ENCODE measurements at places on chromosomes 6 and 20.
A peak's percentile ranks its signal among the peaks of the same experiment; 100 is the strongest.

GRCh38 chr20:54566031-54566688 lies 90.8 kb downstream of the DOK5 start:
- no peak for DNase-seq

DNA sequence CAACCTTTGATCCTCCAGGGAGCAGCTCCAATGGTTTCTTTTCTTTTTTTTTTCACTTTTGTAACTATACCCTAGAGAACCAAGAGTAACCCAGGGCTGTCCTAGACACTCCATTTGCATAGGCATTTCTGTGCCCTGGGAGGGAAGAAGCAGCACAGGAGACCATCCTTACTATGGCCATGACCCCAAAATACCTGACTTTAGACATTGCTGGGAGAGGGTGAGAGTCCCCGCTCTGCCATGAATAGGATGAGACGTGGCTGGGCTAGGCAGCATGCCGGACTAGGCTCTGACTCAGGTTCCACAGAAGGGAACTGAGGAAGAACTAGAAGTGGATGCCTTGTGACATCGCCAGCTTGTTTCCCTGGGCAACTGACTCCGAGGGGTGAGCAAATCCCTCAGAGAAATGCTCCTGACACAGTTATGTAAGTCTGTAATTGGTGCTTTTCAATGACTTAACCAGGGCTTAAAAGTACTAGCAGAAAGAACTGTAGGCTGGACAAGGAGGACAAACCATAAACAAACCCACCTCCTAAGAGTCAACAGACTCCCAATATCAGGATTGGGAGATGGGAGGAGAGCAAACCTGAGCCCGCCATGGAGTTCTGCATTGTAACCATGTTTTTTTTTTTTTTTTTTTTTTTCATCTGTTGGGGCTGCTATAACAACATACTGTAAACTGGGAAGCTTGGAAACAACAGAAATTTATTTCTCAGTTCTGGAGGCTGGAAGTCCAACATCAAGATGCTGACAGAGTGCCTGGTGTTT lies 910 bp upstream of the ADTRP start:
- DNase-seq, result no peak

GRCh38 chr6:30323806-30324205 lies 2.9 kb upstream of the TRIM39 start:
- no peak for DNase-seq

DNA sequence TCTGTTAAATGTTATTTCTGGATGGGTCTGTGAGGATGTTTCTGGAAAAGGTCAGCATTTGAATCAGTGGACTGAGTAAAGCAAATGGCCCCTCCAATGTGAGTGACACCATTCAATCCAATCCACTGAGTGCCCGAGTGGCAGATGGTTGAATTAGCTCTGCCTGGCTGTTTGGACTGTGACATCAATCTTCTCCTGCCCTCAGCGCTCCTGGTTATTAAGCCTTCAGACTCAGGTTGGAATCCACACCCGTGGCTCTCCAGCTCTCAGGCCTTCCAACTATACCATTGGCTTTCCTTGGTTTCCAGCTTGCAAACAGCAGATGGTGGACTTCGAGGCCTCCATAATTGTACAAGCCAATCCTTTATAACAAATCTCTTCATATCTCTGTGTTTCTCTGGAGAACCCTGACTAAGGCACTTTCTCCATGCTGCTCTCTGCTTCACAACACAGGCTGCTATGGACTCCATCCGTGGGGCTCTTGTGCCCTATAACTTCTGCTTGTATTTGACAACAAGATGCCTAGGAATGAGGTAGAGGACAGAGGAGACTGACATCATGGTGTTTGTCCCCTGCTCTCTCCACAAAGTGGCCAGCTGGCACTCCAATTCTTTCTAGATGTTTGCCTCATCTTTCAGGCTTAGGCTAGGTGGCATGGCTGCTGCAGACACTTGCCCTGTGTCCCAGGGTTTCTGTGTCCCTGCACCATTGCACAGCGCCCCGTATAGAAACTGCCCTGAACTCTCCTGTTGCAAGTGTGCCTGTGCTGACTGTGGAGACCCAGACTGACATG lies 4.8 kb upstream of the CSTL1 start:
- no peak for DNase-seq

DNA sequence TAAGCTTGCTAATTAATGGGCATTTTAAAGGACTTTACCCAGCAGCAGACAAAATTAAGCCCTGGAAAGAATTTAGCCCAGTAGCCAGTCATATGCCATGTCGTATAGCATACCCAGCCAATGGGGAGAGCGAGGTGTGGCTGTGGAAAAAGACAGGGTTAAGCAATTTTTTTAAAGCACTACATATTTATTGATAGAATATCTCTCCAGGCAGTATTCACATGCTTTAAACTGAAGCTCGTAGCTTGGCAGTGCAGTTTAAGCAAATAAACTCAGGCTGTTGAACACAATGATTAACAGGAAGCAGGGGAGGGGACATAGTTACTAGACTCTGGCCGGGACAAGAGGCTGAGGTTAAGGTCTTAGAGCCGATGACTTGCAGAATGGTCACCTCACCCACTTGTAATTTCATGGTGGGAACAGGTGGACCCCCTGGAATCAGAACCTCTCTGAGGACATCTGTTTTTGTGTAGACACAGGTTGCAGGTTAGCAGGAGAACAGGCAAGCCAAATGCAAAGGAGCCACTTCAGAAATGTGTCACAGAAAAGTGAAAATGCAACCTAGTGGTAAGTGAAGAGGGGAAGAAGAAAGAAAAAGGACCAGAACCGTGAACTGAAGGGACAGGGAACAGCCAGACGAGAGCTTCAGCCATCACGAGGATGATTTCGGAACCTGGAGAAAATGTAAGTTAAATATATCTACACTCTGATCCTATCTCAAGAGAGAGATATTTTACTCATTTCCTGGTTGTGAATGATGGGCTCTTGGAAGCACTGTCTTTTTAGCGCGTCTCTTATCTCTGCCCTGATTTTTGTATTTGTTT lies 7.2 kb downstream of the GCNT2 start:
- DNase-seq, result no peak

DNA sequence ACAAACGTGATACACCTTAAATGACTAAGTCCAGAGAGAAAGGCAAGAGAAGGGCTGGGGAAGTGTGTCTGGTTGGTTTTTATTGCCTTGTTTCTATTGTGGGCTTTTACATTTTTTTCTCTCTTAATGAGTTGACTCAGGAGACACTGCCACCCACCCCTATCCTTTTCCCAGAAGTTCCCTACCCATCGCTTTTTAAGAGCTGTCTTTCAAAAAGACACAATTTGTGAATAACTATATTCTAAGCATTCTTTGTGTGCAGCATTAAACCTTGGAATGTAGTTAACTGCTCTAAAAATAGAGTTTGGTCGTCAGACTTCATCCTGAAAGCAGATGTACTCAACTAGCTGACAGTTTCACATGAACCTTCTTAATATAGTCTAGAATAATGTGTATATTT lies 174.9 kb downstream of the ISM1 start:
- DNase-seq, result no peak

DNA sequence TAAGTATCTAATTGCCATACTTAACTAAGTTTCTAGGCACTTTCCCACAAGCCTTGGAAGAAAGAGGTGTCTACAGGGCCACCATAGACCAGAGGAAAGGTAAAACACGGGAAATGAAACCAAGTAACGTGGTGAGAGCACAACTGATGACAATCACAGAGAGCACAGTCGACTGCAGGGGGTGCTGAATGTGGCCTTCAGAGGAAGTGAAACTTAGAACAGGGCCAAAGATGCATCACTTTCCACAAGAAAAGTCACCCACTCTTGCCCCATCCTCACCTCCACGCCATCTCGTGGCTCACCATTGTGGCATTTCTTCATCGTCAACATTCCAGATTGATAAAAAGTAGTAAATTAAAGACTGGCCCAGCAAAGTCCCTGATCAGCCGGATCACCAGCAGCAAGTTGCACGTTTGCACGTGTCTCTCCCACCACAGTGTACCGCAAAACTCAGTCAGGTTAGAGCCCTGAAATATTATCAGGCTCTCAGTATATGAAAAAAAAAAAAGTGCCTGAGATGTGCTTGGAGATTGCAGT lies 31.4 kb downstream of the HIVEP2 start:
- DNase-seq, result peak; percentile 36

DNA sequence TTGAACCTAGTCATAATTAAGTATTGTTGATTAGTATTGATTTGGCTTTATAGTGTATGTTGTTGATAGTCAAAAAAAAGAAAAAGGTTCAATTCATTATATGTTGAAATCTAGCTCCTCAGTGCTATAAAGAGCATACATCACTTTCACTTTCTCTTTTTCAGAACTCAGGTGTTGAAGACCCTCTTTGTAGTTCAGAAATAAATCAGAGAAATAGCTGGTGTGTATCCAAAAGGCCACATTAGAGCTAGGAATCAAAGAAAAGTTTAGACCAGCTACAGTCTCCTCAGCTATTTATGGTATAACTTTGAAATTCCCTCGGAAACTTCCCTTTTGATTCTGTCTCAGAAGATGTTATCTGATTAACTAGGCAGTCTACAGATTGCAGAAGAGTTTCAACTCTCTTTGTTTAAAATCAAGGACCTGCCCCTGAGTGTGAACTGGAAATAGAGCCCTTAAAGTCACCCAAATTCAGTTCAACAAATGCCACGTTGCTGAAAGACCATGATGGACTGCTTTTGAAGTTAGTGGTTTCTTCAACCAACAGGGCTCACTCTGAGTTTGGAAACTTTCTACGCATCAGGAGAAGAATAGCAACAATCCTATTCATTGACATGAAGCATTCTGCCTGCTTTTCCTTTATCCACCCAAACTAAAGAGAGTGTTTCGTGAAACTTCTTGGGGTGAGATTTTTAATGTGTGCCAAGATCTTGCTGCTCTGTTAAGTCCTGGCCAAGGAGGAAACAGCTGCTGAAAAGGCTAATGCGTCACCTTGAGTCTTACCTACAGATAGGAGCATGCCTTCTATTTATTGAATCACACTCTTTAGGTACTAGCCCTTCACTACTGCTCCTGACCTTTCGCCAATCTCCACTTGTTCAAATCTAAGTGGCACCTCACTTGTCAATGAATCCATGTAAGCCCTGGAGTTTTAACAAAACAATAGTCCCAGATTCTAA lies 111.7 kb downstream of the TNFRSF21 start:
- DNase-seq, result no peak

GRCh38 chr6:156686301-156686994 lies 90.7 kb upstream of the ARID1B start:
- peak; percentile 3 for DNase-seq

DNA sequence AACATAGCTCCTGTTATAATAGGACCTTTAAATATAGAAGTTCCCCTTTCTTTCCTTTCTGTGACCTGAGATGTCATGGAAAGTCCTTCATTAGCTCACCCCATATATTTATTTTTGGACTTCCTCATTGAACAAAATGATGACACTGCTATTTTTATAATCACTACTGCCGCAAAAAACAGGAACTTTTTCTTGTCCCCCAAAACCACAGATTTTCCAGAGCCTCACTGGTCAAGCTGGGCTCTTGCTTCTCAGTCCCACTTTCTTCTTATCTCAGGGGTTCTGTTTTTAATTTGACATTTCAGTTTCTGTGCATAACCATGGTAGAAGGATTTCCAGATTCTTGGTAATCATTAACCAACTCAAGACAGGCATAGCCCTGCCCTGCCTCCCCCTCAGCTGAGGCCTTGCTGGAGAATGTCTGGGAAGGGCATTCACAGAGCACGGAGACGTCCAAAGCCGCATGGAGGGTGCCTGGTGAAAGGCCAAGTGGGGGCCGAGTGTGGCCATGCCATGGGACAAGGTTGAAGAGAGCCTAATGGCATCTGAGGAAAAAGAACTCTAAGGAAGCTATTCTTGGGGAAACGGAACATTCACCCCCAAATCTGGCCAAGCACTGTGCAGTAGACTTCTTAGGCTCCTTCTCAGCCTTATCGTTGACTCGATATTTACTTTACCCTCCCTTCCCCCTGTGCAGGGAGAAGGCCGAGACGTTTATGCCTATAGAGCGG lies 73.7 kb downstream of the EDN1 start:
- DNase-seq, result no peak

DNA sequence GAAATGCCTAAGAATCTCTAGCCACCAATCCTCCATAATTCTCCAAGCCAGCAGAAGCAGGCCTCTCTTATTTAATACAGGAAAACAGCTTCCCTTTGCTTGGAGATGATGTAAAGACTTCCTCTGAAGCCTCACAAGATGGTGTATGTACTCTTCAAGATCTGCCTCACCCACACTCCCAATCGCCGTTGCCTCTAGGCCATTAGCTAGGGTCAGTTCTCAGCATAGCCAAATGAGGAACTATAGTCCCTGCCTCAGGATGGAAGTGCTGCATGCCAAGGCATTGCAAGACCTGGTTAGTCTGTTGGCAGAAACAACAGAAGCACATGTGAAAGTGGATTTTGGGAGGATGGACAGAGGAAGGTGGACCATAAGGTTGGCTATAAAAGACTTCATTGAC lies 139.1 kb downstream of the SCML4 start:
- no peak for DNase-seq
